ENCODE measurements at places on chromosomes 16 and 17.

GRCh38 chr16:17154981-17155380 lies 315.8 kb downstream of the XYLT1 start:
- no peak for DNase-seq

DNA sequence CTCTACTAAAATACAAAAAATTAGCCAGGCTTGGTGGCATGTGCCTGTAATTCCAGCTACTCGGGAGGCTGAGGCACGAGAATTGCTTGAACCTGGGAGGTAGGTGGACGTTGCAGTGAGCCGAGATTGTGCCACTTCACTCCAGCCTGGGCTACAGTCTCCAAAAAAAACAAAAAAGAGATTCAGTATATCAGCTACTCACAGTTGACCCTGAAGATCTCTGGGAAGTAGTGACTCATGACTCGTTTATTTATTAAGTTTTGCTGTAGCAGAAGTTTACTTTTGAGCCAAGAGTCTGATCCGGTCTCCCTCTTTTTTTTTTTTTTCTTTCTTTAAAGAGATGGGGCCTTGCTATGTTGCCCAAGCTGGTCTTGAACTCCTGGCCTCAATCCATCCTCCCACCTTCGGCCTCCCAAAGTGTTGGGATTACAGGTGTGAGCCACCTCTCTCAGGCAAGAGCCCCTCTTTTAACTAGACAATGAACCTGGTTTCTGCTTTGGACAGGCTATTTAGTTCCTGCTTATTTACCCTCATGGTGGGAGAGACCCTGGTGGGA lies 4.4 kb downstream of the MVP start:
- DNase-seq: peak; percentile 86

DNA sequence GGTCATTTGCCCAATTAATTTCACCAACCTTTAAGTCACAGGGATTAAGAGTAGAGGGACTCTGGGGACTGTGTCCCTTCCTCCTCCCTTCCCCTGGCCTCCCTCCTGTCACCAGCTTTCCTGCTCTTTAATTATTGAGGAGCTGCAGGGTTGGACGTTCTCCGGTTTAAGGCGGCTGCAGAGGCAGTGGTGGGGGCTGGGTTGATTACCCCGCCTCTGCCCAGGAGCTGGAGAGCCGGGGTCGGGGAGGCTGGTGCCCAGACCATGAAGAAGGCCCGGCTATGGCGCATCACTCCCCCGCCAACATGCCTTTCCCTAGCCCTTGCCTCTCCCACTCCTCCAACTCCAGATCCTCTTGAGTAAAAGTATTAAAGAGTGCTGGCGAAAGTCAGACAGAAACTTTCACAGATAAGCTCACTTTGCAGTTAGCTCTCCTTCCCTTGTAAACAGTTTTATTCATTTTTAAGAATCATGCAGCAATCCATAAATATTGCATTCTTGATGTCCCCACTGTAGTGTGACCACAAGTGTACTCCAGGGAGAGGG lies 1.1 kb upstream of the FOXJ1 start:
- DNase-seq: no peak

GRCh38 chr17:73609060-73609459 lies 35.2 kb downstream of the SDK2 start:
- no peak for DNase-seq

- no peak for DNase-seq
Measured at GRCh38 chr16:3050487-3050886, 4.1 kb downstream of the MMP25 start.

- peak; percentile 27 for DNase-seq
Measured at GRCh38 chr17:35841505-35841904, 27.2 kb downstream of the HEATR9 start.

DNA sequence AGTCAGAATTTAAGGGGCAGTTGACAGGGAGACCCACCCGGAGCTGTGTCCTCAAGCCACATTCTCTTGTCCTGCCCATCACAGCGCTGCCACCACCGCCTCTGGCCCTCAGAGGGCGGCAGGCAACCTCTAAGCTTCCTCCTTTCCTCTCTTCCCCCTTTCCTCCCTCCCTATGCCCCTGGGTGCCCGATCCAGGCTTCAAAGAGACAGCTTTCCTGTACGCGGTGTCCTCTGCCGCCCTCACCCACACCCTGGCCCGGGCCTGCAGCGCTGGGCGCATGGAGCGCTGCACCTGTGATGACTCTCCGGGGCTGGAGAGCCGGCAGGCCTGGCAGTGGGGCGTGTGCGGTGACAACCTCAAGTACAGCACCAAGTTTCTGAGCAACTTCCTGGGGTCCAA lies 23.5 kb downstream of the WNT9B start:
- no peak for DNase-seq

DNA sequence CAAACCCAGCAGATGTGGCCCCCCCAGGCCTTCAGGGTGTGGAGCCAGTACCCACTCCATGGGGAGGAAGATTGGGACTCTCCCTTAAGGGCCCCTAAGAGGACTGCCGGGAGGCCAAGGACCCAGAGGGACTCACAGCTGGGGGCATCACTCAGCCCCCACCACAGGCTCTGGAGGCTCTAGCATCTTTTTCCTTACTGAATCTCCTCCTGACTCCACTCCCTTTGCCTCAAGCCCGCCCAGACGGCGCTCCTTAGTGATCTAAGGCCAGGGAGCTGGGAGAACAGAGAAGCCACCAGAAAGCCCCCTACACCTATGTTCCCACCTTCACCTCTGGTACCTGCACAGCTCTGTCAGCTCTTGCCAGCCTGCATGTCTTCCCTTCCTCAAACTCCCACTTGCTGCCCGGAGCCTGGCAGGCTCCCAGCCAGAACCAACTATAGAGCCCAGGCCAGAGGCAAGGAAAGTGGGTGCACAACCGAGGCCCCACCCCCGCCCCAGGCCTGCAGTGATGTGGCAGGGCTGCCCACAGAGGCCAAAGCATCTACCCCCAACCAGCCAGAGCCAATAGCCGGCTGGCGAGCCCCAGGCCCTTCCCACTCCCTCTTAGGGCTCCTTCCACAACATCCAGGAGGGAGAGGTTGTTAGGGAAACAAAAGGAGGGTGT lies 22.3 kb upstream of the MPO start:
- no peak for DNase-seq

DNA sequence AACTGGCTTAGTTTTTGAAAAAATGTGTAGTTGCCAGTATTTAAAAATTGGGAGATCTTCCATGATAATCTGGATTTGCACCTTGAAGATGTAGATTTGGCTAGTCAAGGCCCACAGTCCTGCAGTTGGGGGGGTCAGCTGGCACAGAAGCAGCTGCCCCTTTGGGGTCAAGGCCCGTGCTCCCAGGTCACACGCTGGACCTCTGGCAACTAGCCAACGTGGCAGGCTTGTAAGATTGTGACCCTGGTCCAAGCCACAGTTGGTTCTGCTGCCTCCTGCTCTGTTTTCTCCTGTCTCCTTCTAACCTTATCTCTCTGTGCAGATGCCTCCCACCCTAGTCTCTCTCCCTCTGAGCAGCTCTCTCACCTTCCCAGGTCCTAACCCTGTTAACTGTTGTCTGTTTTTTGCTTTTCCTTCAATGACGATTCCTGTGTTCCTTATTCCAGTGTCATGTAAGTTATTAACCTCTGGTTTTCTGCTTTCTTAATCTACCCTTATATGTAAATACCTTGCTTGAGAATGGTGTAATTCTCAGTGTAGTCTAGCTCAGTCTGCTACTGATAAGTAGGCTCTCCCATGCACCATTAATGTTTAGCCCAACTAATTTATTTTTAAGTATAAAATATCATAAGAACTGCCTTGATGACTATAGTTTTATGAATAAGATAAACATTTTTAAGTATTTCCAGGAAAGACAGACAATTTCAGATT lies 27.9 kb downstream of the CLEC16A start:
- no peak for DNase-seq

GRCh38 chr16:58481931-58482330 lies 18.0 kb upstream of the NDRG4 start:
- DNase-seq: no peak

DNA sequence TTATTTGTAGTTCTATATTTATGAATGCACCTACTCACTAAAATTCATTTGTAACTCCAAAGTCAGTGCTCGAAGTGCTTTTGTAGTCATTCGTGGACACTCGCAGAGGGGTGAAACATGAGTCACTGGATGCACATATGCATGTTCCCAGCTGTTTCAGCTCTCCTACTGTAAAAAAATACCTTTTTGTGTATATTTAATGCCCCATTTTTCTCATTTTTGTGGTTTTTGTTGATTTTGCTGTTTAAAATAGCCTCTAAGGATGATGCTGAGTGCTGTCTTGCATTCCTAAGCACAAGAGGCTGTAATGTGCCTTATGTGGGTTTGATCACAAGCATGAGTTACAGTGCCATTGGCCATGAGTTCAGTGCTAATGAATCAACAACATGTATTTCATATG lies 30.6 kb downstream of the CENPV start:
- DNase-seq: no peak

DNA sequence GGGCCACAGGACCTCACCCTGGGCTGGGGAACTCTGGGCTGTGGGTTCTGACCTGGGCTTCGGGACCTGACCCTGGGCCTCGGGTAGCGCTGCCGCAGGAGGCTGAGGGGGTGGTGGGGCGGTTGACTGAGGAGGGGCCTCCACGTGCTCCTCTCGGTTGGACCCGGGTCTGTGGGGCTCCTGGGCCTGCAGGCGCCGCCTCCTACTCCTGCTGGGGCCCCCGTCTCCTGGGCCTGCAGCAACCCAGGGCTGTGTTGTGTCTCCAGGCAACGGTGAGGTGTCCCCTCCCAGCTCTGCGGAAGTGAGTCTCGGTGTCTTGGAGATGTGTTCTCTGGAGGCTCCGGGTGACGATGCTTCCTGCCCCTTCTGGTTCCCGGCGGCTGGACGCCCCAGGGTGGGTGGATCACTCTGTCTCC lies 41.5 kb upstream of the GNG13 start:
- DNase-seq: no peak

DNA sequence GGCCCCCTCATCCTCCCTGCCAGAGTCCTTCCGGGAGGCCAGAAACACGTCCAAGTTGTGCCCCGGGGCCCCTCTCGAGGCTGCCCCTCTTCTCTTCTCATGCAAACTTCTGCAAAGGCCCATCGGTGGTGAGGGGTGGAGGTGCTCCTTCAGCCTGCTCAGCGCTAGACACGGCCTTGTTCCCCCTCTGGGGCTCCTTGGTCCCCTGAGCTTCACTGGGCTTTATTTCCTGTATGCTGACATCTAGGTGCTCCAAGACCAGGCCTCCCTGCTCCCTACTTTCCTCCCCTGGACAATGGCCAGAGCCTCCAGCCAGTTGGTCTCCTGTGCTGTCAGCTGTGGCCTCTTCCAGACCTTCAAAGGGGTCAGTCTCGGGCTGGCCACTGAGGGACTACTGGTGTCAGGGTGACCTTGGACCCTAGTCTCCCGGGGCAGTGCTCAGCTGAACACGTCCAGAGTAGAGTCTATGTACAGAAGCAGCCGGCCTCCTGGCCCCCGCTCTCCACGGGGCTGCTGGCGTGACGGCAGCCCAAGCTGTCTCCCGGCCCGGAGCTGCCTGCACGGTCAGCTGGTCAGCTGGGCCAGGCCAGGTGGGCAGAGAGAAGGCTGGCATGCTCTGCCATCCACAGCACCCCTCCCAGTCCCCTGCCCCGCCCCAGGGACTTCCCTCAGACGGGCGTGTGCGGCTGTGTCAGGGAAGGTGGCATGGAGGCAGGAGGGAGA lies 1.7 kb upstream of the PRR35 start:
- DNase-seq: peak; percentile 20

Data from ACHN (cell line).